ENCODE measurements at places on chromosomes 13 and 19.

- DNase-seq = no peak
These were observed 454 bp downstream of the BLVRB start for GRCh38 chr19:40465025-40465556.

DNA sequence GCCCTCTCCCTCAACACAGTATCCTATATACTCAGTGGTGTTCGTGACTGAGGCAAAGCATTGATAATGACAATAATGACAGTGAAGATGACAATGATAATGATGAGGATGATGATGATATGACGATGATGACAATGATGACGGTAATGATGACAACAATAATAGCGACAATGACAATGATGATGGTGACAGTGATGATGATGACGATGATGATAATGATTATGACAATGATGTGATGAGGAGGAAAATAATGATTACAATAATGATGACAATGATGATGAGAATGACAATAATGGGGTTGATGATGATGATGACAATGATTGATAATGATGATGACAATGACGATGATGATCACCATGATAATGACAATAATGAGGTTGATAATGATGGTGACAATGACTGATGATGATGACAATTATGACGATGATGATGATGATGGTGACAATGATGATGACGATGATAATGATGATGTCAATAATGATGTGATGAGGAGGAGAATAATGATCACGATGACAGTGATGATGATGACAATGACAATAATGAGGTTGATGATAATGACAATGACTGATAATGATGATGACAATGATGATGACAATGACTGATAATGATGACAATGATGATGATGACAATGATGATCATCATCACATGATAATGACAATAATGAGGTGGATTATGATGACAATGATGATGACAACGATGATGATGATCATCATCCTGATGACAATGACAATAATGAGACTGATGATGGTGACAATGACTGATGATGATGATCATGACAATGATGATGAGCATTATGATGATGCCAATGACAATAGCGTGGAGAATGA is 16.7 kb downstream of the ELSPBP1 start:
- DNase-seq = no peak

- no peak for DNase-seq
These were observed 8.9 kb downstream of the DEDD2 start for GRCh38 chr19:42208612-42209011.

DNA sequence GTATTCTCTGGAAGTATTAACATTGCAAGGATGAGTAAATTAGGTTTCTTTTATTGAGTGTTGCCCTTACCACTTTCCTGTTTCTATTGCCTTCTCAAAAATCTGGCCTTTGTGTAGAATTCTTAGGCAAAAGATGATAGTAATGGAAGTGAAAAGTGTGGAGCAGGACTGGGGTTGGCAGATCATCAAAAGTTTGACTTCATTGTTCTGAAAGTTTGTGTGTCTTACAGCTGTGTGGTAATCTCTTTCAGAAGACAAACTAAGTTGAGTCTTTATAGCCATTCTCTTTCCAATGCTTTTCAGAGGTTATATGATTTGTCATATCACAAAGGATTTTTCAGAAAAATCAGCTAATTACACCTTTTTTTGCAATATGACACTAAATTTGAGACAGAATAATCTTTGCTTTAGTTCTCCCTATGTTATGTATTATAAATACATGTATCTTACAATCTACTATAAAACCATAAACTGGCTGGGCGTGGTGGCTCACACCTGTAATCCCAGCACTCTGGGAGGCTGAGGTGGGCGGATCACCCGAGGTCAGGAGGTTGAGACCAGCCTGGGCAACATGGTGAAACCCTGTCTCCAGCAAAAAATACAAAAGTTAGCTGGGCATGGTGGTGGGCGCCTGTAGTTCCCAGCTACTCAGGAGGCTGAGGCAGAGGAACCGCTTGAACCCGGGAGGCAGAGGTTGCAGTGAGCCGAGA is 8.7 kb upstream of the KCNRG start:
- no peak for DNase-seq

DNA sequence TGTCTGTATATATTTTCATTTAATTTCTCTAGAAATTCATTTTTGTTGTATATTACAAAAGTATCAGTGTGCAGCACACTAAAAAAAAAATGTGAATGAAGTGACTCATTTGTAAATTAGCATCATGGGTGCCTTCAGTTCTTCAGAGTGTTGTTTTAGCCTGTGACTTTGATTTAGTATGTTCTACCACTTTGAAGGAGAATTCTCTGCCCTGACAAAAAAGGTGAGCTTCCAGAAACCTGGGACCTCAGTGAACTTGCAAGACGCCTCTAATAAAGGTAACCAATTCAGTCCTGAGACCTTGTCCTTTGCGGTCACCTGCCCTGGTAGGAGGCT is 2.4 kb downstream of the METTL21C start:
- DNase-seq = no peak

GRCh38 chr19:4390567-4391305 is 9.6 kb downstream of the SH3GL1 start:
- peak; percentile 56 for DNase-seq

GRCh38 chr19:46762245-46762890 is 16.1 kb upstream of the STRN4 start:
- DNase-seq = no peak

DNA sequence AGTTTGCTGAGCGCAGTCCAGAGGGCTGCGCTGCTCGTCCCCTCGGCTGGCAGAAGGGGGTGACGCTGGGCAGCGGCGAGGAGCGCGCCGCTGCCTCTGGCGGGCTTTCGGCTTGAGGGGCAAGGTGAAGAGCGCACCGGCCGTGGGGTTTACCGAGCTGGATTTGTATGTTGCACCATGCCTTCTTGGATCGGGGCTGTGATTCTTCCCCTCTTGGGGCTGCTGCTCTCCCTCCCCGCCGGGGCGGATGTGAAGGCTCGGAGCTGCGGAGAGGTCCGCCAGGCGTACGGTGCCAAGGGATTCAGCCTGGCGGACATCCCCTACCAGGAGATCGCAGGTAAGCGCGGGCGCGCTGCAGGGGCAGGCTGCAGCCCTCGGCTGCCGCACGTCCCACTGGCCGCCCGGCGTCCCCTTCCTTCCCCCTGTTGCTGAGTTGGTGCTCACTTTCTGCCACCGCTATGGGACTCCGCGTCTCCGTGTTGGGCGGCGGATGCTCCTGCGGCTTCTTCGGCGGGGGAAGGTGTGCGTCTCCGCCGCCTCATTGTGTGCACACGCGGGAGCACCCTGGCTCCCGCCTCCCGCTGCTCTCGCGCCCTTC is 772 bp downstream of the GPC6 start:
- DNase-seq = peak; percentile 56

DNA sequence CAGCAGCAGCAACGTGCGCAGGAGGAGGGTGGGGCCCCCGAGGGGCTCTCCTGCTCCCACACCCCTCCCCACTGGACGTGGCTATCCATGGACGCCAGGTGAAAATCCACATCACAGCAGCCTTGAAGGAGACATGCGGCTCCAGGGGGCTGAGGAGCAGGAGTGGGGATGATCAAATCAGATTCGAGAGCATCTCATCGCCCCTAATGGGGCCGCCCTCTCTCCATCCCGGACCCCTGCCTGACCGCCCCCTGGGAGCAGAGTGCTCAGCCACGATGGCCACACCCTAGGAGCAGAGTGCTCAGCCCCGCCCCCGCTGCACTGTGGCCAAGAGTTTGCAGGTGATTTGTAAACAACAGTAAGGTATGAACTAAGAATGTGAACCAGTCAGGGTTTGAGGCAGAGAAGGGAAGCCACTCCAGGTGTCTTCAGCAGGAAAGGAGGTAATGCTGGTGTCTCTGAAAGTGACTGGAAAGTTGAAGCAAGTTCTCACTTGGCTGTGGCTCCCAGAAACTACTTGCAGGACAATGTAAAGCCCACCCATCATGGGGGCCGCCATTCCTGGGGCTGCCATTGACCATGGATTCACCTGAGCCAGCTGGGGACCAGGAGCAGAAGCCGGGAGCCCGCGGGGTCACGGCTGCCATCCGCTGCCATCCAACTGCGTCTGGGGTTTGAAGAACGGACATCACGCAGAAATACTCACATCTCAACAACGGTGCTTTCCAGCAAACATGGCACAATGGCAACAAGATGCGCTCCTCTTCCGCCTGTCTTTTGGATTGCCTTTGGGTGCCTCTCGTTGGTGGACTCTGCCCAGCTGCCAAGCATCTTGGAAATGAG is 71.8 kb downstream of the SPACA7 start:
- no peak for DNase-seq

- no peak for DNase-seq
These were observed 28.4 kb downstream of the PSG1 start for GRCh38 chr19:42850981-42851717.

DNA sequence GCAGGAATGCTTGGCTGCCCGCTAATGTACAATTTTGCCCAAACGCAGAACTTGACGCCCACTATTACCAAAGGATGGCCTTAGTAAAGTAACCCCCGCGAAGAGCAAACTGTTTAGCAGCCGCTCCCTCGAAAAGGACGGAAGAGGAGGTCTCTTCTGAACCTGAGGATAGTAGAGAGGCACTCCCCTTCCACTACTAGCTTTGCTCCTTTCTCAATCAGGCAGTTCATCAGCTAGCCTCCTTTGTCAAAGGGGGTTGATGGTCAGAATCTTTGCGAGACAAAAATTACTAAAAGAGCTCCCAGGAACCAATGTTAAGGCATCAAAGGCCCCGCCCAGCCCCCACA is 534 bp downstream of the CAB39L start:
- DNase-seq = no peak

- DNase-seq = no peak
These were observed 38.2 kb downstream of the TGDS start for GRCh38 chr13:94557684-94558235.

GRCh38 chr13:33296793-33297425 is 11.4 kb upstream of the STARD13 start:
- DNase-seq = no peak

- no peak for DNase-seq
These were observed 11.3 kb downstream of the PCID2 start for GRCh38 chr13:113196970-113197737.

- DNase-seq = no peak
These were observed 228.4 kb downstream of the TEX29 start for GRCh38 chr13:111548805-111549204.

- peak; percentile 13 for DNase-seq
These were observed 6.0 kb downstream of the WDR18 start for GRCh38 chr19:990119-990571.

- DNase-seq = no peak
These were observed 983 bp downstream of the ITM2B start for GRCh38 chr13:48233889-48234488.

DNA sequence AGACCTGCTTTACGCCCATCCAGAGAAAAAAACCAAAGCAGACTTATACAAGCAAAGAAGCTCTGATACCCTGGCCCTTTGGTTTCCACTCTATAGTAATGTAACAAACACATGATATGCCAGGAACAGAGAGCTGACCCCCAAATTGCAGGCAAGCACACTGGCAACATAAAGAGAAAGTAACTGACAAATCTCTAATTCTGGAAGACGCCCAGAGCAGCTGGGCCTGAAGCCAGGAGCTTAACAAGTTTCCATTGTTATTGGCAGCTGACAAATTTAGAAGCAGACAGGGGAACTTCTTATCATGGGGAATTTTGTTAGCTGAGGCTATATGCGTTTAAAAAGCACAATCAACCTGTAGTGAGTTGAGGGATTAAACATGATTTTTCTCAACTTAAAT is 158.0 kb downstream of the DLEU7 start:
- DNase-seq = no peak

GRCh38 chr19:38880882-38881609 is 3.0 kb upstream of the RINL start:
- no peak for DNase-seq

GRCh38 chr19:1357531-1358109 is 26.1 kb upstream of the NDUFS7 start:
- no peak for DNase-seq

DNA sequence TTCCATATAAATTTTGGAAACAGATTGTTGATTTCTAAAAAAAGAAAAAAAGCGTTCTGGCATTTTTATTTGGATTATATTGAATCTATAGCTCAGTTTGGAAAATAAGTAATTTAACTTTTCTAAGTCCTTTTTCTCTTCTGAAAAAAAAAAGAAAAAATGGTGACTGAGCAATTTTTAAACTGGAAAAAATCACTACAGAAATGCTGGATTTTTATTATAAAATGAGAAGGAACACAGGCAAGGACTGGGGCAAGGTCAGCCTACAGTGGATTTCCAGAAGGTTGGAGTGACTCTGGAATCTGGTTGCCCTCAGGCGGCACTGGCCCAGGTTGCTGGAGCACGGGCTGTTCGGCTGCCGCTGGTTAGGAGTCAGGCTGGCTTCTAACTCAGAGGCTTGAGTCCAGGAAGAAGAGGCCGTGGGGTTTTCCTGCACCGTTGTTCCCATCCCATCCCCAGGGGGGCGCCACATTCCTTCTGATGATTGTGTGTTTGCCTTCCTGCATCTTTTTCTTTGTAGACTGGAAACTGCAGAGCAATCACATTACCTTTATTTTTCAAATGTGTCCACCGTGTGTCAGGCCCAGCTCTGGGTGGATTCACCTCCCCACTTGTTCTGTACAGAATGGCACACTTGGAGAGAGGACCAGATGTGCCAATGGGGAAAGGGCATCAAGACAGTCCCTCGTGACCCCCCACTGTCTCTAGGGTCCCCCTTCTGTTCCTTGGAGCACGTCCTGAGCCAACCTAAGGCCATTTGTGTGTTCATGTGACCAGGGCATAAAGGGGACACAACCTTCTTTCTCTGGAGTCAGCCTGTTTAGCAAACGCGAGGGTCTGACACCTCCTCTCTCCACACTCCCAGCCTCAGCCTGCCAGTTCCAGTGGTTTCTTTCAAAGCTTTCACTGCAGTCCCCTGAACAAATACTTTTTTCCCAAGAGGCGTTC is 44.5 kb upstream of the GTF3A start:
- peak; percentile 85 for DNase-seq

- no peak for DNase-seq
These were observed 292.1 kb downstream of the TDRD3 start for GRCh38 chr13:60689076-60689475.

GRCh38 chr13:74555651-74556420 is 421.6 kb upstream of the KLF12 start:
- no peak for DNase-seq

- no peak for DNase-seq
These were observed 3.2 kb downstream of the CEBPA start for GRCh38 chr19:33299051-33299688.

- DNase-seq = no peak
These were observed 49.0 kb downstream of the ARHGEF18 start for GRCh38 chr19:7397687-7398086.

DNA sequence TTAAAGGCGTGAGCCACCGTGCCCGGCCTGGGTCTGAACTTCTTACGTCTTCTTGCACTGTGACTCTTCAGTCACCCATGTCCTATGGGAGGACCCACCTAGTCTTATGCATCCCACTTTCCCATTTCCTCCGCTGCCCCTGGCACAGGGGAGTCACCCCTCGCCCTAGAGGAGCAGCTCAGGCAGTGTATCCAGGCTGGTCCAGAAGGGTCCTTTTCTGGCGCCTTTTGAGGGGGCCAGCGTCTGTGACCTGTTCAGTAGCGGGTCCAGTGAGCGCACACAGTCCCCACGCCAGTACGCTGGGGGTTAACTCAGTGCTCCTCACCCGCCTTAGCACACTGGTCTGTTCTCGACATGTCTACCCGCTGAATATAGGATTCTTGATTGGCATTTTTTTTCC is 107.1 kb downstream of the TM9SF2 start:
- DNase-seq = no peak

- DNase-seq = peak; percentile 87
These were observed at the start of gene GSX1 for GRCh38 chr13:27792393-27793218. Gene GSX1, plus strand, starts transcription at chr13:27792483. Its CDS starts 208 bp downstream, at chr13:27792691.

All from WTC11 (cell line).